ENCODE measurements at places on chromosomes 11 and 22.

DNA sequence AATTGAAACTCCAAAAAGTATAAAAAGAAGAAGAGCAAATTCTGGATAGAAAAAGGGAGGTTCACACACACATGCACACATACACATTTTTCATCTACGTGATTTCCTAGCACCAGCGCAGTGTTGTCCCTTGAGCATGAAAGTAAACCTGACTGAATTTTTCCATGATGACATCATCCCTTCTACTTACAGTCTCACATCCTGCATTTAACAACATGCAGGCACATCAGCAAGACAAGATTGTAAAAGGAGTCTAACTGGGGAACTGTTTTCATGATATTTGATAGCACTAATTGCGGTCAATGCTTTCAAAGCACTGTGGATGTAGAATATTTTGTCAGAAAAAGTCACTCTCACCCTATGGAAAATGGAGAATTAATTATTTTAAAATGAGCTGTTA, 36.6 kb downstream of the GAS2 start:
- DNase-seq, result peak; percentile 50

DNA sequence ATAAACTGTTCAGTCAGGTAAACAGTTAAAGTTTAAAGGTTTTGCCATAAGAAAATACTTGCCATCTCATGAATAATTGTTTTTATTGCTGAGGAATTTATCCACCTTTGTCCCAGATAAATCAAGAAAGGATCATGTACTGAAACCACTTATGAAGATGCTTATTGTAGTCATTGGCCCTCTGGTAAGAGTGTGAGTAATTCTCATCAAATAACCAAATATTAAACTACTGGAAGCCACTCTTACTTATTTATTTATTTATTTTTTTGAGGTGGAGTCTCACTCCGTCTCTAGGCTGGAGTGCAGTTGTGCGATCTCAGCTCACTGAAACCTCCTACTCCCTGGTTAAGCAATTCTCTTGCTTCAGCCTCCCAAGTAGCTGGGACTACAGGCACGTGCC, 35.1 kb downstream of the TMEM135 start:
- no peak for DNase-seq

- DNase-seq, result no peak
Observed at GRCh38 chr22:37137903-37138665, 11.6 kb downstream of the IL2RB start.

DNA sequence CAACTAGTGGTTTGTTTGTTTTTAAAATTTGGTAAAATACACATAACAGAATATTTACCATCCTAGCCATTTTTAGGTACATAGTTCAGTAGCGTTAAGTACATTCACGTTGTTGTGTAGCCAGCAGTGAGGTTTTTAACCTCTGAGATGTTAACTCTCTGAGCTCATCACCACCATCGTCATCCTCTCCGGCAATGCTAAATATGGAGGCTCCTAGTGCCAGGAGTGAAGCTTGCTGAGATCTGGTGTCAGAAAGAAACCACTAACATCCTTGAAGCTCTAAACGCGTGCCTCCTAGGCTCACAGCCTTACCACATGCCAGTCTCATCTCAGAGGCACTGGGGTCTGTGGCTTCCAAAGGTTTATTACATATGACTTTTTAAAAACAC, 330.2 kb upstream of the B3GAT1 start:
- DNase-seq, result no peak

DNA sequence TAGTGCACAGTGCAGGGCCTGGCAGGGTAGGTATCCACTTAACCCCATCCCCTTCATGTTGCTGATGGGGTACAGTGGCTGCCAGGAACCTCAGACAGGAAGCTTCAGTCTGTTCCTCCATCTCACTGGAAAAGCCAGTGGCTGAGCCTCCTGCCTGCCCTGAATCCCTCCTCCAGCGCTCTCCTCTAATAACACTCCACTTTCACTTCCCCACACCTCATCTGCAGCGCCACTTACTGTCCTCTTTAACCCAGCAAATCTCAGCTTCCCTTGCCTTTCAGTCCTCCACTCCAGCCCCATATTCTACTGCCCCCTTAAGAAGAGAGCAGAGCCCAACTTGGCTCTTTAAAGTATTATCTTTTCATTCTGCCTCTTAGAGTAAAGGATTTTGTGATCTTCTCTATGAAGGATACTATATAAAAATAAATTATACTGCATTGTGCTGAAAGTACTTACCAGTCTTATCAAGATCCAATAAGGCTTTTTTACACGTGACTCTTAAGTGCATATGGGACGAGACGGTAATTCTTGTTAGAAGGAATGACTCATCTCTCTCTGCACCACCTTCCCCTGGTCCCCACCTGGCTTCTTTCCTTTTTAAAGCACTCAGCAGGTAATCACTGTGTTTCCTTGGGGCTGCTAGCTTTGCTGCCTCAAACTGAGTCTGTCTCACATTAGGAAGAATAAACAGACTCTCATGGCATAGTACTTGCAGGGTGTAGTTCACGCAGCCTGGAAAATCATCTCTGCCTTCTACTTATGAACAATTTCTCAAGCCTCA, 238.0 kb upstream of the NARS2 start:
- no peak for DNase-seq

DNA sequence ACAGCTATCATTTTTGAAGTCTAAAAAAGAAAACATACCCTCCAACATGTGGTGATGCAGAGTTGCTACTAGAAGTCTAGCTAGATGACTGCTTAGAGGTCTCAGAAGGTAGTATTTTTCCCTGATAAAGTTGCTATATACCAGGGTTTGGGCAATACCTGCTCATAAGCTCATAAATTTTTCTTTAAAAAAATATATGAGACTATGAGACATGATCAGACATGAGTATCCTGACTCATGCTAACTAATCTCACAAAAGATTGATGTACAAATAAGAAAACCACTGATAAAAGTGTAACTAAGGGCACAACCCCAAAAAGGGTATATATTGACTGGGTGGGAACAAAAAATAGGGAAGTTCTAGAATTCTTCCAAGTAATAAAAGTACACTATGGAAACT, 740.9 kb downstream of the METTL15 start:
- DNase-seq, result no peak

- DNase-seq, result no peak
Observed at GRCh38 chr11:8252946-8253345, 10.7 kb downstream of the LMO1 start.
